Fibroblast of skin of back (primary cell): ENCODE measurements at places on chromosomes 12 and 14.

- peak; percentile 9 for DNase-seq
Measured at GRCh38 chr12:53325511-53326061, 4.2 kb upstream of the AAAS start.

GRCh38 chr12:18942669-18943068 lies 186.9 kb upstream of the PLEKHA5 start:
- DNase-seq, result no peak

DNA sequence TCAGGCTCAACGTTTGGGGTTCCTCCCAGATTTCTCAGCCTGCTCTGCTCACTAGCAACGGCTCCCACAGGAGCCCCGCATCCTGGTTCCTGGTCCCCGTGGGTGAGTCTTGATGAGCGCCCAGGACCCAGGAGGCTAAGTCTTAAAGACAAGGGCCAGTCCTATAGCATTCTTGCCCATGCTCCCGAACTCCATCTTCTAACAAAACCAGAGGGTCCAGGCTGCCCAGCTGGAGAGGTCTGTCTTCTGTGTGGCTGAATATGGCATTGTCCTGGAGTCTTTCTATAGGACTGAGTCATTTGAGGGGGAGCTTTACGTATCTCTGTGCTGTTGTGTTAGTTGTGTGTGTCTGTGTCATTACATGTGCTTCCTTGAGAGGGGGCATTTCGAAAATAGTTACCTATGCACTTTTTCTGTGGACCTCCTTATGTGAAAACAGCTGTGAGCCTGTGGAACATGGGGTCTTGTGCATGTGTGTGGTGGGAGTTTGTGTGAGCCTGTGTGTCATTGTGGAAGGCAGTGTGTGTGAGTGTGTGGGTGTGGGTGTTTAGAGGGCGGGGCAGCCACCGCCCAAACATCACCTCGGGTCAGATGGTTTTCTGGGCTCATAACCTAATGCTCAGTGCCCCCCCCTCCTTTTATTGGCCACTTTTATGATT lies 9.1 kb upstream of the TBX5 start:
- no peak for DNase-seq

DNA sequence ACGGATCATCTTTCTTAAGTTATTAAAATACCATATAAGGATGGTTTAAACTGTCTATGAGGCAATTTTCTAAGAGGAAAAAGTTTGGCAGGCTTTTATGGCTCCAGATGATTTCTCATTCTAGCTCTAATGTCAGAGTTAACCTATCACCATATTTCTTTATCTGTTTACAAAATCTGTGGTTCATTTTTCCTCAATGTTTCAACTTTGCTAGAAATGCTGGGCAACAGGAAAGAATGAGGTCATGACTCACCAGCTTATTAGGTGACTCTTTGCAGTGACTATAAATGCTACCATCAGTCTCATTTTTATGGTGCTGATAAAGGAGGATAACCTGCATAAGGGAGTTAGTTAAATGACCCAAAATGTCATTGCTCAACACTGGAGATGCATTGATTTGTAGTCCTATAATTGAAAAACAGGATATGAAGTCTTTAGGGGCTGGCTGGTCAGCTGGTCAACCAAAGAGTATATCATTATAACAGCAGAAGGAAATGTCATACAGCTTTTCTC lies 45.3 kb upstream of the RAP1B start:
- peak; percentile 89 for DNase-seq

DNA sequence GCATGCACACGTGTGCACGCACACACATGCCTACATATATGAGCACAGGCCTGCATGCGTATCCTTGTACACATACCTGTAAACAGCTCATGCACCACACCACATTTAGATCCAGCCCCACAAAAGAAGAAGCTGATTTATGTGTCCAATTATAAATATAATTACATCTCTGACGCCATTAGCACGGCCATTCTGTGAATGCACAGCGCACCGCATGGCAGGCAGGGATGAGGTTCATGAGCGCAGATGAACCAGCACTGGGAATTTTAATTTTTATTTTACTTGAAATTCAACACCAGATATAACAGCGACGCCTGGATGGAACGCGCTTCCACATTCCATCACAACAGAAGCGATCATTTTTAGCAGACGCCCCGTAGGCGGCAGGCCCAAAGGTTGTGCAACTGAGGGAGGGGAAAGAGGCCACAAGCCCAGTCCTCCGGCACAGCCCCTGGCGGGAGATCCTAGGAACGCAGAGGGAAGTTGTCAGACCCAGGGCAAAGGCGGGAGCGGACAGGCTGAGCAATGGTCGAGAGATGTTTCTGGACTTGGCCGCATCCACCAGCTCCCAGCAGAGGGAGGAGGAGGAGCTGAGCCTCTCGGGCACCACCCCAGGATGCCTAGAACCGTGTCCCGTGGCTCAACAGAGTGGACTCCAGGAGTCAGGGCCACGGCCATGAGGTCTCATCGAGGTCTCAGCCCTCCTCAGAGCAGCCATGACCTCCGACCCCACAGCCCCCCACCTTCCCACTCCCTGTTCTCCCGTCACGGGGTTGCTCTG lies 37.9 kb upstream of the GALNT9 start:
- no peak for DNase-seq

DNA sequence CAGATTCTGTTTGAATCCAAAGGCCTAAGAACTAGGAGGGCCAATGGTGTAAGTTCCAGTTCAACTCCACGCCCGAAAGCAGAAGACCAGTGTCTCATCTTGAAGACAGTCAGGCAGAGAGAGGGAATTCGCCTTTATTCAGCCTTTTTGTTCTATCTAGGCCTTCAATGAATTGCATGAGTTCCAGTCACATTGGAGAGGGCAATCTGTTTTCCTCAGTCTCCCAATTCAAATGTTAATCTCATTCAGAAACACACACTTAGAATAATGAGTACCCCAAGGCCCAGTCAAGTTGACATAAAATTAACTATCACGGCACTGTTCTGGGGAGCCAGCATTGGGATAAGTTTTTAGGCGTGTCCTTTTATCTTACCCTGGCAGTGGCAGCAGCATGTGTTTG lies 65.8 kb downstream of the C14orf39 start:
- no peak for DNase-seq

DNA sequence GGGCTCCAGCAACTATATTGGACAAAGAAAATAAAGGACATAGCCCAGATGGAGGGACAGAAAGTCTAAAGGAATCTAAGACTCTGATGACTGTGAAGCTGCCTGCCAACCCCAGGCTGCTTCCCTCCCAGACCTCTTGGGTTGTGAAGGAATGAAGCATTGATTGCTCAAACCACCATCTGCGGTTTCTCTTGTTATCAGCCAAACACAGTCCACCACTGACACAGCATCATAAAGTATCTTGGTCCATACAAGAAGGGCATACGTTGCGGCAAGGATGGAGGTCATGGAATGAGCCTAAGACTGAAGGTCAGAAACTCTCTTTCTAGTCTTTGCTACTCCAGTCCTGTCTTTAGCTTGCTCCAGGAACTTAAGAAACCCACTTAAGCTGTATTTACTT lies 58.5 kb upstream of the PLXNC1 start:
- DNase-seq, result no peak

GRCh38 chr12:12693111-12693671 lies 2.8 kb downstream of the GPR19 start:
- DNase-seq, result no peak

DNA sequence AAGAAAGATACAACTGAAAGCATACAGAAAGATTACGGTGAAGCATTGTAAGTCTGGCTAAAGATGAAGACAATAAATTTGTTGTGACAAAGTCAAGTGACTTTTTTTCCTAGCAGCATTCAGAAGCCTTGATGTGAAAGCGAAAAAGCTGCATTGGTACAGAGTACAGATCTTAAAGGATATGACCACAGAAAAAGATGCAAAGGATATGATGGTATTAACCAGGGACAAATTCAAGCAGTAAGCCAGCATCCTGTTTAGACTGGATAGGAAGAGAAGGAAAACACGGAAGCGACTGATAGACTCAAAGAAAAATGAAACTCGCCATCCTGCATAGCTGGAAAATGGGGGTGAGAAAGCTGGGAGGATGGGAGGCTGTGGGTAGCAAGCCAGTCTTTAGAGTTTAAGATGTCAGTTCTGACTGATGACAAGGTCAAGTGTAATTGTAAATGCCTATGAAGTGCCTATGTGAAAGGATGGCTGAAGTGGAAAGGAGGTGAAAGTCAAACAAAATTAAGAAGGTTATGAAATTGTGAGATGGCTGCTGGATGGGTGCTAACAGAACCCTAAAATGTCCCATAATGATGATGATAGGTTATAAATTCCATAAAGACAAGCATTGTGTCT lies 92.4 kb downstream of the PHLDA1 start:
- DNase-seq, result no peak

- DNase-seq, result peak; percentile 3
Measured at GRCh38 chr14:58298477-58299400, at the start of gene ARID4A. Gene ARID4A (plus strand): TSS chr14:58298555. CDS start chr14:58299855, 1,300 bp downstream.

DNA sequence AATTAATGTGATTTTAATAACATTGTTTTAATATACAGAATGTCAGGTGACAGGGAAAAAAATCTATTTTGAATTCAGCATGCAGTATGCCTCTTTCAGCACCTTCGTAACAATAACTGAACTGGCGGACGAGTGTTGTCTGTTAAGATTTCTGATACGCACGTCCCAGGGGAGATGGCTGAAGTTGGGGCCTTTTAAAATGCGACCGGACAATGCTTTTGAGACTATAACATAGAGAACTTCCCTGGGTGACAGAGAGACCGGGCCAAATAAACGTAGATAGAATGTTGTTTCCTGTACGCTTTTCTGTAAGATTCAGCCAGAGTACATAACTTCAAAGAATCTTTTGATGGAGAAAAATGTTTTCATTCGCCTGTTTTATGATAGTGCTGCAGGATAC lies 239.7 kb downstream of the EGLN3 start:
- DNase-seq, result no peak
